Stimulated activated CD4-positive, alpha-beta T cell treated with anti-CD3 and anti-CD28 coated beads, Interleukin-1b, Interleukin-23, amount 100 ng/mL, for 1 hour (primary cell): ENCODE measurements at places on chromosomes 4 and X.

- no peak for DNase-seq
Measured at GRCh38 chr4:138189206-138189605, 52.9 kb downstream of the SLC7A11 start.

DNA sequence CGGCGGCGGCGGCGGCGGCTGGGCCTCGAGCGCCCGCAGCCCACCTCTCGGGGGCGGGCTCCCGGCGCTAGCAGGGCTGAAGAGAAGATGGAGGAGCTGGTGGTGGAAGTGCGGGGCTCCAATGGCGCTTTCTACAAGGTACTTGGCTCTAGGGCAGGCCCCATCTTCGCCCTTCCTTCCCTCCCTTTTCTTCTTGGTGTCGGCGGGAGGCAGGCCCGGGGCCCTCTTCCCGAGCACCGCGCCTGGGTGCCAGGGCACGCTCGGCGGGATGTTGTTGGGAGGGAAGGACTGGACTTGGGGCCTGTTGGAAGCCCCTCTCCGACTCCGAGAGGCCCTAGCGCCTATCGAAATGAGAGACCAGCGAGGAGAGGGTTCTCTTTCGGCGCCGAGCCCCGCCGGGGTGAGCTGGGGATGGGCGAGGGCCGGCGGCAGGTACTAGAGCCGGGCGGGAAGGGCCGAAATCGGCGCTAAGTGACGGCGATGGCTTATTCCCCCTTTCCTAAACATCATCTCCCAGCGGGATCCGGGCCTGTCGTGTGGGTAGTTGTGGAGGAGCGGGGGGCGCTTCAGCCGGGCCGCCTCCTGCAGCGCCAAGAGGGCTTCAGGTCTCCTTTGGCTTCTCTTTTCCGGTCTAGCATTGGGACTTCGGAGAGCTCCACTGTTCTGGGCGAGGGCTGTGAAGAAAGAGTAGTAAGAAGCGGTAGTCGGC is 528 bp downstream of the FMR1 start:
- DNase-seq = no peak

- DNase-seq = no peak
Measured at GRCh38 chr4:45596379-45597101, 527.3 kb downstream of the GABRG1 start.

- no peak for DNase-seq
Measured at GRCh38 chr4:127403471-127404084, 229.2 kb upstream of the INTU start.

- no peak for DNase-seq
Measured at GRCh38 chr4:45438047-45438446, 685.8 kb downstream of the GABRG1 start.

GRCh38 chr4:139559687-139560086 is 3.7 kb upstream of the SETD7 start:
- DNase-seq = no peak

DNA sequence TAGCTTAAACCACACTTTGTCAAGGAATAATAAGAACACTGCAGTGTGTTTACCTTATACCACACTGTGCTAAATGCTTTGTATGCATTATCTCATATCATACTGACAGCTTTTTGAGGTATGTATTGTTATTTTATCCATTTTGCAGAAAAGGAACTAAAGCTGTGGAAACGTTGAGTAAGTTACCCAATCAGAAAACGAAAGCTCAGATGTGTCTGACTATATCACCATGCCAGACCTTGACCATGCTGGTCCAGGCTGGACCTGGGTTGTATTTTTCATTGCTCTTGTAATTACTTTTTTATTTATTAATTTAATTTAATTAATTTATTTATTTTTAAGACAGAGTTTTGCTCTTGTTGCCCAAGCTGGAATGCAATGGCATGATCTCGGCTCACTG is 2.1 kb downstream of the HSD17B11 start:
- DNase-seq = no peak

GRCh38 chrX:12162420-12162819 is 24.1 kb downstream of the FRMPD4 start:
- no peak for DNase-seq

DNA sequence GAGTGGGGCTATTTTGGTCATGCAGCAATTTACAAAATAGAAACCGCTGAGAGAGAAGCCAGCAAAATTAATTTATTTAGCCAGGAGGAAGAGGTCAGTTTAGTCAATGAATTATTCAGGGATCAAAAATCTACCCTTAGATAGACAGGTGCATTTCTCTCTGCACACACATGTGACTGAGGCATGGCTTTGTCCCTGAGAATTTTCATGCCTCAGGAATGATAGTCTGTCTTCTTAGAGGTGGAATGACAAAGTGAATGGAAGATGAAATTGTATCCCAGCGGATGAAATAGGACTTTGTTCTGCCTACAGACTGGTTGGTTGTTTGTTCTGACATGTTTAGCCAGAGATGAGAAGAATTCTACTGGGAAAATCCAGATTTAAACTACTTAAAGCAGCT is 46.0 kb downstream of the ANKRD50 start:
- no peak for DNase-seq

GRCh38 chrX:9767375-9767774 is 1.7 kb upstream of the GPR143 start:
- no peak for DNase-seq

GRCh38 chr4:155007660-155008176 is 200.7 kb upstream of the NPY2R start:
- no peak for DNase-seq

DNA sequence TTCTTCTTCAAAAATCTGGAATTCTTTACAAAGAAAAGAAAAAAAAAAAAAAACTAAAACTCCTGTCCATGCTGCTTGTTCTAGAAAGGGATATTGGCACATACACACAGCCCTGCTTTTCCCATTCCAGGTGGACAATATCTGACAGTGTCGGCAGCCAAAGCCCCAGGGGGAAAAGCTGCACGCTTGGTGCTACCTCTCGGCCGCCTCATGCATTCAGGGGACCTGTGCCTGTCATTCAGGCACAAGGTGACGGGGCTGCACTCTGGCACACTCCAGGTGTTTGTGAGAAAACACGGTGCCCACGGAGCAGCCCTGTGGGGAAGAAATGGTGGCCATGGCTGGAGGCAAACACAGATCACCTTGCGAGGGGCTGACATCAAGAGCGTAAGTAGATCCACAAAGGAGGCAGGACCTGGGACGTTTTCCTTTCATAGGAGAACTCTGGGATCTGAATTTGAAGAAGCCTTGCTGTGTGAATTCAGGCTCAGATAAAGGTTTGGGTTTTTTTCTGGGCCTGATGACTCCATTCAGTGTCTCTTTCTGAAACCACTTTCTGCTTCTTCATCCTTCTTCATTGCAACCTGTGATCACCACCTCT is 71.9 kb downstream of the NPNT start:
- DNase-seq = no peak

DNA sequence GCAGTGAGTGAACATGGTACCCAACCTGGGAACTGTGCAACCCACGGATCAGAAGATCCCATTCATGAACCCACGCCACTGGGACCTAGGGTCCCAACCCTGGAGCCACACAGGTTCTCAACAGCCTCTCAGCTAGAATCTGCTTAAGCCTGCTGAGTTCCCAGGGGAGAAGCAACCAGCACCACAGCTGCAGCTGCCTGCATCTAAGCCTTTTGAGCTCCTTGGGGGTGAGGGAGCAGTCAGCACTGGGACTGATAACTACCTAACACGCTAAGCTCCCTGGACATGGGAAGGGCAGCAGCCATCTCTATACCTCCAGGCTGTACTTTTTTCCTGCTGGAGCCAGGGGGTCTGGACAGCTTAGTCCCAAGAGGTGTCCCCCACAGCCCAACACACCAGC is 179.3 kb downstream of the IL15 start:
- DNase-seq = no peak

- DNase-seq = no peak
Measured at GRCh38 chrX:120726294-120726693, 96.4 kb upstream of the C1GALT1C1 start.

GRCh38 chrX:19958552-19959486 is 32.0 kb downstream of the BCLAF3 start:
- no peak for DNase-seq

- DNase-seq = no peak
Measured at GRCh38 chrX:114037515-114037914, 546.4 kb upstream of the HTR2C start.

GRCh38 chr4:183139972-183140570 is 41.0 kb downstream of the WWC2 start:
- no peak for DNase-seq

DNA sequence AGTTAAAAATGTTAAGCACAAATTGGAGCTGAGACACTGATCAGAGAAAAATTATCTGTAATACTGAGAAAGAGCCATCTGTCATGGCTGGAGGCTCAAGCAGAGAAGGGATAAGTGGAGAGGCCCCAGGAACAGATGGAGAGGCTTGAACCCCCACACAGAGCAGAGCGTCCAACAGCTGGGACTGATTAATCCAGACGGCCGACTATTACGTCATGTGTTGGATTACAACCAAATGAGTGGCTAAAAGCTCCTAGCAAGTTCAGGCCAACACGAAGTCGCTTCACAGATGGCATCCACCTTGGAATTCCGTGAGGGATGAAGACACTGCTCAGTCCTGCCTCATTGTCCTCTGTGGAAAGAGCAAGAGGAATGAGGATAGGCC is 57.7 kb upstream of the ATXN3L start:
- no peak for DNase-seq

- no peak for DNase-seq
Measured at GRCh38 chr4:38534344-38535045, 129.5 kb upstream of the KLF3 start.

GRCh38 chr4:61320154-61320553 is 120.0 kb downstream of the ADGRL3 start:
- DNase-seq = no peak
